Ascending aorta (tissue), 2 donors: ENCODE measurements at places on chromosomes 11 and 22. TPM values are rescaled to one million over a fixed set of nuclear protein-coding genes. Genes with fewer than 3 reads are reported as not detected.

The CHRM1 gene
- not detected for total RNA-seq

The SCGB2A2 gene
- total RNA-seq, result not detected

The XKR3 gene
- total RNA-seq, result not detected

The PRRG4 gene
- 3.0 TPM for total RNA-seq

The APOL3 gene
- 47.3 TPM for total RNA-seq

The ACTN3 gene
- total RNA-seq, result not detected

The NPAS4 gene
- 5.0 TPM for total RNA-seq

The ESAM gene
- 257 TPM for total RNA-seq

The ROM1 gene
- not detected for total RNA-seq

The CHEK2 gene
- 1.3 TPM for total RNA-seq

The CD82 gene
- total RNA-seq, result 28.3 TPM

The LRRC32 gene
- 280 TPM for total RNA-seq

The DEFB131B gene
- not detected for total RNA-seq

The TIMP3 gene
- total RNA-seq, result 394 TPM

The LRRC10B gene
- total RNA-seq, result 0.85 TPM

The DERL3 gene
- total RNA-seq, result 7.5 TPM

The ANO5 gene
- not detected for total RNA-seq

The LMO2 gene
- total RNA-seq, result 56.0 TPM

The MUC5AC gene
- 0.11 TPM for total RNA-seq

The SYCE3 gene
- total RNA-seq, result not detected

The CCDC157 gene
- 7.0 TPM for total RNA-seq

The CADM1 gene
- 2.4 TPM for total RNA-seq

The FOXRED2 gene
- 25.9 TPM for total RNA-seq

The APOBEC3F gene
- total RNA-seq, result 0.11 TPM

The CLDN5 gene
- total RNA-seq, result 482 TPM

The ZBED4 gene
- total RNA-seq, result 10.1 TPM

The KRTAP5-1 gene
- not detected for total RNA-seq

The OR51I1 gene
- not detected for total RNA-seq

The SYTL2 gene
- 151 TPM for total RNA-seq

The P2RY6 gene
- total RNA-seq, result 8.8 TPM

The RIN1 gene
- 28.5 TPM for total RNA-seq

The TRIM49 gene
- total RNA-seq, result not detected

The MFRP gene
- not detected for total RNA-seq

The CYB5R2 gene
- 35.8 TPM for total RNA-seq

The NAALAD2 gene
- total RNA-seq, result not detected

The DNAJB7 gene
- not detected for total RNA-seq

The CCDC116 gene
- not detected for total RNA-seq

The RAG2 gene
- total RNA-seq, result not detected

The CASP4 gene
- 56.6 TPM for total RNA-seq

The CYP2D6 gene
- 0.53 TPM for total RNA-seq

The PLA2G3 gene
- not detected for total RNA-seq

The C11orf42 gene
- total RNA-seq, result not detected

The KDM4D gene
- total RNA-seq, result not detected

The OVOL1 gene
- total RNA-seq, result not detected

The RFPL1 gene
- not detected for total RNA-seq

The SLC22A25 gene
- not detected for total RNA-seq

The FADS2 gene
- total RNA-seq, result 37.6 TPM

The JOSD1 gene
- 153 TPM for total RNA-seq

The SCO2 gene
- not detected for total RNA-seq

The JAML gene
- not detected for total RNA-seq

The NRGN gene
- 5.3 TPM for total RNA-seq

The TMEM191B gene
- total RNA-seq, result not detected

The CRYBB2 gene
- not detected for total RNA-seq

The BTG4 gene
- not detected for total RNA-seq

The TMEM121B gene
- 0.11 TPM for total RNA-seq

The ZBTB16 gene
- total RNA-seq, result 344 TPM

The UEVLD gene
- 10.1 TPM for total RNA-seq
